ENCODE measurements at places on chromosomes 5 and 9.

DNA sequence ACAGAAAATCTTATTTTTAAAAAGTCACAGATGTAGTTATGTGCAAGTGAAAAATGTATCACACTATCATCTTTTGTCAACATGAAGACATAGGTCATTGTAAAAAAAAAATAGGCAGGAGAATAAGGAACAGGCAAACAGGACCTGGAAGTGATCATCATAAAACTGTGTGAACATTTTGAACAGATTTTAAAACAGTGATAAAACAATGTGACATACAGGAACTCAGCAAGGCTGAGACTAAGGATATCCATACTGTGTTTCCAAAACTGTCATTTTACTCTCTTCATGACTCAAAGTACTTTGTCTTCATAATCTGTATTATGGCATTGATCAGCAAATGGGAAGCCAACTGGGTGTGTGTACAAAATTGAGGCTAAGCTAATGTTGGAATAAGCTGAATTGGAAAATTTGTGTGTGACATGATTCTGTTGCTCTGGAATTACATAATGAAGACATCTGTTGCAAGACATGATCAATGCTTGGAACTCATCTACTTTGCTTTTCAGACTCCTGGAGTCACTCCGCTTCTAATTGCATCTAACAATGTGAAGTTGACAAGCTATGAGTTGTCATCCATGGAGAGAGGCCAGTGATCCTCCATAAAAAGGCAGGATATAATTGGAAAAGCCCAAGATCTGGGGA lies 978.7 kb upstream of the NUDT12 start:
- no peak for DNase-seq
- no peaks in the 10 kb centered on the region for H3K36me3 ChIP-seq
- no peak overlapping the region for H3K4me3 ChIP-seq
- no peaks in the 10 kb centered on the region for H3K27me3 ChIP-seq
- H3K4me1 ChIP-seq: no peaks in the 10 kb centered on the region

- no peak for DNase-seq
- H3K36me3 ChIP-seq: no peaks in the 10 kb centered on the region
- H3K27me3 ChIP-seq: no peaks in the 10 kb centered on the region
- H3K4me3 ChIP-seq: no peak overlapping the region
- no peaks in the 10 kb centered on the region for H3K4me1 ChIP-seq
These were observed 473.0 kb downstream of the NTRK2 start for GRCh38 chr9:85142496-85142911.

DNA sequence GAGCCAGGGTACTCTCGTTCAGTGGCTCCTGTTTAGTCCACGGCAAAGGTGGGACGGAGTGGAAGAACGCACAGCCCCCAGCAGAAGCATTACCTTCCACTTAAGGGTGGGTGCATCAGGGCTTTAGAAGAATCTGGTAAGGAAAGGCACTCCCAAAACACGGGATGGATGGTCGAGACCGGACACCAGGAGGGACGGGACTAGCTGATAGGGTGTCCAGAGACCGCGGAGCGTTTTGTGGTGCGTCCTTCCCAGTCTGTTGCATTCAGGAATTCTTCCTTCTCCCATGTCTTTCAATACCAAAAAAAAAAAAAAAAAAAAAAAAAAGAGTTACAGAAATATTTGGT lies 545 bp upstream of the CTSV start:
- peak overlapping the region; percentile 41 for H3K4me3 ChIP-seq
- no peak overlapping the region for H3K27ac ChIP-seq
- DNase-seq: no peak
- H3K27me3 ChIP-seq: peaks cover 15% of the 10 kb centered on the region
- H3K36me3 ChIP-seq: no peaks in the 10 kb centered on the region

- peak overlapping the region; percentile 57 for H3K27ac ChIP-seq
- H3K27me3 ChIP-seq: no peaks in the 10 kb centered on the region
- peak overlapping the region; percentile 47 for H3K4me3 ChIP-seq
- H3K36me3 ChIP-seq: peaks cover 7% of the 10 kb centered on the region
- DNase-seq: no peak
These were observed 3.9 kb downstream of the RGS14 start for GRCh38 chr5:177361418-177362291.

- H3K4me1 ChIP-seq: no peaks in the 10 kb centered on the region
- H3K27ac ChIP-seq: no peak overlapping the region
- no peaks in the 10 kb centered on the region for H3K27me3 ChIP-seq
These were observed 145.9 kb upstream of the IRX2 start for GRCh38 chr5:2897276-2897961.

GRCh38 chr5:147532156-147532555 lies 22.3 kb upstream of the DPYSL3 start:
- DNase-seq: no peak
- H3K27ac ChIP-seq: no peak overlapping the region
- no peak overlapping the region for H3K4me3 ChIP-seq
- no peaks in the 10 kb centered on the region for H3K27me3 ChIP-seq
- H3K36me3 ChIP-seq: no peaks in the 10 kb centered on the region

DNA sequence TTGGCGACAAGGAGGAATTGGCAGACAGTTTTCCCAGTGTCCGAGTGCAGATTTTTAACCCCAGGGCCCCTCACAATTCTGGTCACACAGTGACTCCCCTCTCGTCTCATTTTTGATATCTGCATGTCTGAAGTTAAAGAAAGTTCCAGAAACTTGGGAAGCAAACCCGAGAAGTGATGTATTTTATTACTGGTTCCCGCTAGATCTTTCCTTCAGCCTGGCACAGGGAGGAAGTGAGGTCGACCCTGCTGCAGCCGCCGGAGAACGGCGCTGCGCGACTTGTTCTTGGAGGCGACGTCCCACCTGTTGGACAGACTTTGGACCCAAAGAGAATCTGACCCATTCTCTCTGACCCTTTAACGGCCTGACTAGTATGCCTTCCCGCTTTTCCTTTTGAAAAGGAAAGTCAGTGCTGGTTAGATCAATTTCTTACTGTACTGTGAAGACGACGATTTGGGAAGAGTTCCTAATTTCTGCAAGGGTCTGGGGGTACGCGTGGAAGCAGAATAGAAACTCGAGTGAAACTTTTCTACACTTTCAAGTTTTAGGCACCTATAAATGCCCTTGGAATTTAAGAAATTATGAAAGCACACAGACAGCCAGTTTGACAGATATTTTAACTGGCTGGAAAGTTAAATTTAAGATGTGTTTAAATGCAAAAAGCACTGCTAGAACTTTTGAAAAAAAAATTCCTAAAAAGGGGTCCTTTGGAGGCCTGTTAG lies 744 bp downstream of the OTULIN start:
- H3K27me3 ChIP-seq: no peaks in the 10 kb centered on the region
- peak overlapping the region; percentile 82 for H3K27ac ChIP-seq
- peaks cover 58% of the 10 kb centered on the region for H3K4me1 ChIP-seq
- no peaks in the 10 kb centered on the region for H3K36me3 ChIP-seq

GRCh38 chr5:980001-980588 lies 28.5 kb upstream of the NKD2 start:
- no peak overlapping the region for H3K27ac ChIP-seq
- H3K4me1 ChIP-seq: peaks cover 6% of the 10 kb centered on the region
- DNase-seq: no peak
- H3K4me3 ChIP-seq: no peak overlapping the region
- H3K27me3 ChIP-seq: no peaks in the 10 kb centered on the region
- H3K36me3 ChIP-seq: no peaks in the 10 kb centered on the region

- H3K27me3 ChIP-seq: no peaks in the 10 kb centered on the region
- no peak overlapping the region for H3K27ac ChIP-seq
- no peaks in the 10 kb centered on the region for H3K4me1 ChIP-seq
- no peak overlapping the region for H3K4me3 ChIP-seq
These were observed 167.2 kb downstream of the RASEF start for GRCh38 chr9:82895822-82896110.

- H3K4me3 ChIP-seq: peak overlapping the region; percentile 74
- no peak for DNase-seq
These were observed 950 bp upstream of the MSH3 start for GRCh38 chr5:80653502-80653901.

DNA sequence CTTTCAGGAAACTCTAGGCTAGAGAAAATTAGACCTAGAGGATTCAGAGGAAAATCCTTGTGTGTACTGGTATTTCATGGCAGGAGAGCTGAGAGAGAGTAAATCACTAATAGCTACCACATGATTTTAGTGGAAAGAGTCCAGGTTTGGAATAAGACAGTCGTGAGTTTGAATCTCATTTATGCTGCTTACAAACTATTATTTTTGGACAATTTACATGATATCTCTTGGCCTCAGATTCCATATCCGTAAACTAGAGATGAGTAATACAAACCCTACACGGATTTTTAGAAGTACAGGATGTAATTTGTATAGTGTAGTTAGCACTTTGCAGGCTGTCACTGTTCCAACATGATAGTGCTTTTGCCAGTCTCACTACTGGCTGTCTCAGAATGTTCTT lies 2.7 kb downstream of the IL31RA start:
- H3K27me3 ChIP-seq: peaks cover 5% of the 10 kb centered on the region
- peaks cover 21% of the 10 kb centered on the region for H3K4me1 ChIP-seq
- no peak overlapping the region for H3K27ac ChIP-seq
- H3K4me3 ChIP-seq: no peak overlapping the region
- DNase-seq: no peak
- no peaks in the 10 kb centered on the region for H3K36me3 ChIP-seq

DNA sequence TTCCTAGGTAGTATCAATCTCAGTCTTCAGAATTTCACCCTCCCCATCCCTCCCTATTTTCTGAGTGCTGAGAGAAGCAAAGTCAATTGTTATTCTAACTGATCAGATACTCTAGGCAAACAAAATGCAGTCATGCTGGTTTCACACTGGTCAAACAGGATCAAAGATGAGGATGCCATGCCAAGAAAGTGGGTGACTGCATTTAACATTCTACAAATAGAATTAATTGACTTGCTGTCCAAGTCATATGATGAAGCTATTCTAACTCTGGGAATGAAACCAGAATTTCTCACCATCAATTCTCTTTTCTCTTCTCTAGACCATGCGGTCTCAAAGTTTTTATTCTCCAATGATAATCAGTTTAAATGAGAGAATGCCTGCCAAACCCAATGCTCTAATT lies 112.5 kb downstream of the CTNND2 start:
- no peak for DNase-seq
- no peak overlapping the region for H3K4me3 ChIP-seq
- no peak overlapping the region for H3K27ac ChIP-seq
- no peaks in the 10 kb centered on the region for H3K4me1 ChIP-seq
- no peaks in the 10 kb centered on the region for H3K36me3 ChIP-seq

GRCh38 chr9:72882117-72882775 lies 70.6 kb downstream of the ALDH1A1 start:
- H3K27ac ChIP-seq: no peak overlapping the region
- H3K4me1 ChIP-seq: no peaks in the 10 kb centered on the region
- H3K36me3 ChIP-seq: no peaks in the 10 kb centered on the region
- no peak overlapping the region for H3K4me3 ChIP-seq
- H3K27me3 ChIP-seq: no peaks in the 10 kb centered on the region
- DNase-seq: no peak

GRCh38 chr5:170161069-170161468 lies 55.4 kb downstream of the FOXI1 start:
- H3K4me3 ChIP-seq: no peak overlapping the region
- no peaks in the 10 kb centered on the region for H3K4me1 ChIP-seq
- no peaks in the 10 kb centered on the region for H3K27me3 ChIP-seq
- H3K36me3 ChIP-seq: no peaks in the 10 kb centered on the region

- H3K4me3 ChIP-seq: no peak overlapping the region
- no peak for DNase-seq
- no peaks in the 10 kb centered on the region for H3K36me3 ChIP-seq
- no peaks in the 10 kb centered on the region for H3K4me1 ChIP-seq
These were observed 612.3 kb downstream of the BNC2 start for GRCh38 chr9:16258191-16258590.

- H3K27ac ChIP-seq: no peak overlapping the region
- H3K27me3 ChIP-seq: no peaks in the 10 kb centered on the region
- no peak overlapping the region for H3K4me3 ChIP-seq
- H3K4me1 ChIP-seq: no peaks in the 10 kb centered on the region
- no peak for DNase-seq
These were observed 485.8 kb downstream of the SEMA5A start for GRCh38 chr5:9059920-9060691.

Data from CD8-positive, alpha-beta memory T cell (primary cell).